ENCODE measurements at places on chromosomes 2 and 18. TPM values are rescaled to one million over a fixed set of nuclear protein-coding genes. Genes with fewer than 3 reads are reported as not detected.

PER2 gene
- total RNA-seq = 6.2 TPM

MCM6 gene
- total RNA-seq = 245 TPM

MAP2 gene
- 0.24 TPM for total RNA-seq

ZNF385B gene
- not detected for total RNA-seq

TXNDC2 gene
- not detected for total RNA-seq

NAT8 gene
- not detected for total RNA-seq

GPAT2 gene
- 28.2 TPM for total RNA-seq

- no peak overlapping the region for H3K27ac ChIP-seq
- no peak for ATAC-seq
- peaks cover 3% of the 10 kb centered on the region for H3K4me1 ChIP-seq
These were observed 64.0 kb upstream of the TRIB2 start for GRCh38 chr2:12652723-12653122.

GRCh38 chr18:28288784-28289183 lies 111.9 kb upstream of the CDH2 start:
- no peaks in the 10 kb centered on the region for H3K4me1 ChIP-seq
- no peak overlapping the region for H3K27ac ChIP-seq
- no peak overlapping the region for H3K4me3 ChIP-seq
- H3K27me3 ChIP-seq = no peaks in the 10 kb centered on the region

CPLX4 gene
- not detected for total RNA-seq

DNA sequence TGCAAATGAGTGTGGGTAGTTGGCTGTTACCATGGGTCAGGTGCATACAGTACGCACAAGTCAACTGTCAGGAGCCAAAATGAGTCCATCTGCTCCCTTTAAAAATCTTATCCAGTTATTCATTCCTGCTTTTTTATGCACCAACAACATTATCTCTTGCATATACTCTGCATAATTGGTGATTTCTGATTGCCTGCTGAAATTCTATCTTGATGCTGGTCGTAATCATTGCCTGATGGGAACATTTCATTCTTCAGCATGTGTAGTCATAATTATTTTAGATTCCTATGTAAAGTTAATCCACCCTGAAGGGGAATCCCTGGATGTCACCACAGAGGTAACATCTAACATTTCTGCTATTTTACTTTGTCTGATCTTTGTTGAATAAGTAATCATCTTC lies 102.2 kb upstream of the RND3 start:
- no peaks in the 10 kb centered on the region for H3K4me1 ChIP-seq
- no peaks in the 10 kb centered on the region for H3K36me3 ChIP-seq
- H3K27ac ChIP-seq = no peak overlapping the region
- H3K27me3 ChIP-seq = no peaks in the 10 kb centered on the region
- H3K4me3 ChIP-seq = no peak overlapping the region

ALPP gene
- total RNA-seq = not detected

GRCh38 chr2:216871333-216871934 lies 11.6 kb upstream of the TNP1 start:
- H3K4me1 ChIP-seq = no peaks in the 10 kb centered on the region
- H3K4me3 ChIP-seq = no peak overlapping the region
- H3K27me3 ChIP-seq = peaks cover 9% of the 10 kb centered on the region

- peaks cover 29% of the 10 kb centered on the region for H3K36me3 ChIP-seq
- H3K4me1 ChIP-seq = peaks cover 17% of the 10 kb centered on the region
These were observed 1.1 kb upstream of the PPP3R1 start for GRCh38 chr2:68253219-68254068.

GRCh38 chr2:46970334-46971288 lies 55.0 kb upstream of the MCFD2 start:
- no peak for ATAC-seq
- H3K36me3 ChIP-seq = peaks cover 61% of the 10 kb centered on the region
- no peak overlapping the region for H3K4me3 ChIP-seq

HDAC4 gene
- 34.3 TPM for total RNA-seq

Measured in activated T-helper 17 cell treated with anti-CD3 and anti-CD28 coated beads, Interleukin-2, amount 50 U/mL, for 72 hours (primary cell).